ENCODE measurements at places on chromosomes 1 and 21. TPM values are rescaled to one million over a fixed set of nuclear protein-coding genes. Genes with fewer than 3 reads are reported as not detected.

DNA sequence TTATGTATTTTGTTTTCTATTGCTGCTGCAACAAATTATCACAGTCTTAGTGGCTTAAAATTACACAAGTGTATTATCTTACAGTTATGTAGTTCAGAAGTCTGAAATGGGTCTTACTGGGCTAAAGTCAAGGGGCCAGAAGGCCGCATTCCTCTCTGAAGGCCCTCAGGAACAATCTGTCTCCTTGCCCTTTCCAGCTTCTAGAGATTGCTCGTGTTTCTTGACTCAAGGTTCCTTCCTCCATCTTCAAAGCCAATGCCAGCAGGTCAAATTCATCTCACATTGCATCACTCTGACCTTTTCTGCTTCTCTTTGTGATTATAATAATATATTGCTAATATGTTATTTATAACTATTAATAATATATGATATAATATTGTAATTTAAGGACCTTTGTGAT is 97.1 kb downstream of the DIRAS3 start:
- H3K27me3 ChIP-seq: no peaks in the 10 kb centered on the region
- no peak overlapping the region for H3K4me3 ChIP-seq
- H3K36me3 ChIP-seq: no peaks in the 10 kb centered on the region
- no peak for DNase-seq
- no peaks in the 10 kb centered on the region for H3K4me1 ChIP-seq

GRCh38 chr1:169100208-169100607 is 6.3 kb upstream of the ATP1B1 start:
- no peak for DNase-seq
- no peak overlapping the region for H3K4me3 ChIP-seq
- no peaks in the 10 kb centered on the region for H3K36me3 ChIP-seq
- H3K4me1 ChIP-seq: peaks cover 13% of the 10 kb centered on the region

DNA sequence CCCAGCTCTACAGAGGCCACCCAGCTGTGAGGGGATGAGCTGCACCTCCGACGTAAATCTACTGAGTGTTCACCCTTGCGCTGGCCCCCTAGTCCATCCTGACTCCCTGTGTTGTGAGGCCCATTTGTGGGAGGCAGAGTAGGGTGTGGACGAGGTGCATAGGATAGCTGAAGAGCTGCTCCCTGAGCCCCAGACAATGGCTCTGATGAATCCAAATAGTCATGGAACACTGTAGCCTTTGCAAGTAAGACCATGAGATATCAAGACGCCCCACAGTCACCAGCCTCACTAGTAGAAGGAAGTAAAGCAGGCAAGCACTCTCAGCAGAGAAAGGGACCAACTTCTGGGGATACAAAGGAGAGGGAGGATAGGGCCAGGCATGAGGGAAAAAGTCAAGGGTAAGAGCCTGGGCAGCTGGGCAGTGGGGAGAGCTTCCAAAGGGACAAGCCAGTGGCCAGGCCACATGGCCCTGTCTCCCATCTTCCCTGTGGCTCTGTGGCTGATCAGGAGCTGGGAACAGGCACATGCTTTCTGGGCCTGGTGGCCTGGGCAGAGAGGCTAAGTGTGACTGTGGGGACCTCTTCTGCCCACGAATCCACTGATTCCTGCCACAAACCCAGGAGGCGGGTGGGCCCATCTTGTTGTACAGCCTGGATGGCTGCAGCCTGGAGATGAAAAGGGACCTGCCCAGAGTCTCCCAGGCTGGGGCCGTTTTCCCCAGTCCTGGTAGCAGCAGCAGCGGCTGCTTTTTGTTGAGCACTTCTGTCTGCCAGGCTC is 55.5 kb upstream of the EPS8L3 start:
- no peaks in the 10 kb centered on the region for H3K27me3 ChIP-seq
- no peak overlapping the region for H3K27ac ChIP-seq
- H3K4me3 ChIP-seq: no peak overlapping the region
- peaks cover 4% of the 10 kb centered on the region for H3K36me3 ChIP-seq

Gene CLCNKA
- not detected for total RNA-seq

GRCh38 chr1:1763657-1764621 is 14.3 kb downstream of the NADK start:
- H3K4me1 ChIP-seq: peaks cover 7% of the 10 kb centered on the region
- H3K27me3 ChIP-seq: no peaks in the 10 kb centered on the region
- no peak overlapping the region for H3K27ac ChIP-seq
- no peak overlapping the region for H3K4me3 ChIP-seq

Gene FAM163A
- total RNA-seq: not detected

DNA sequence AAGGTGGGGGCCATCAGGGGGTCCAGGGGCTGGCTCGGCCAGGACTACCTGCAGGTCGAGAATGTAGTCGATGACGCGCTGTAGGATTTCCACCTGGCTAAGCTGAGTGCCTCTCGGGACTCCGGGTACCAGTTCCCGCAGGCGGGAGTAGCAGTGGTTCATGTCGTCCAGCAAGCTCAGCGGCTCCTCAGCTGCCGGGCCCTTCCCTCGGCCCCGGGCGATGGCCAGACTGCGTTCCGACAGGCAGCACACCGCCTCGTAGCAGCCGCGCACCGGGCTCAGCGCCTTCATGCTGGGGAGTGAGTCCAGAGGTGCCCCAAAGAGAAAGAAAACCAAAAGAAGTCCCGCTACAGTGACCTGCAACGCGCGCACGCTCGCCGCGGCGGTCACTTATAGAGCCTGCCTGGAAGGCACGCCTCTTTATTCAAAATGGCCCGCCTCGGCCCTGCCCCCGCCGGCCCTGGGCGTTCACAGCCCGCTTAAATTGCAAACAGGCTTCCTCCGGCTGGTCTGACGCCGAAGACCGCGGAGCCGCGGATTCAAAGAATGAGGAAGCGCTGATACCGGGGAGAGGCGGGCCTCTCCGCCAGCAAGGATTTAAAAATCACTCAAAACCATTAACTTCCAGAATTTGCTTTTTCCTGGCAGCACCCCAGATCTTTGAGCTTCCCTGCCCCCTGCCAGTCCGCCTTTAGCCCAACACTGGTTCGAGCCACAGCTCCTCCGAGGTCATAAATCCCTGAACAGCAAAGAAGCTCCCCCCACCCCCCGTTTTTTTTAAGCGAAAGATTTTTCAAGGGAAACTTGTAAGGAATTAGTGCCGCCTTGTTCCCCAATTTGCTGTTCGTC is at the start of gene ID3:
TSS of gene ID3 (minus strand) at position 366 of the 849 bp plus-strand sequence. CDS start at position 291, 75 bp downstream.
- DNase-seq: peak; percentile 83
- peaks cover 82% of the 10 kb centered on the region for H3K4me1 ChIP-seq
- peaks cover 59% of the 10 kb centered on the region for H3K27me3 ChIP-seq
- H3K36me3 ChIP-seq: no peaks in the 10 kb centered on the region
- peak within 1 kb of the TSS; percentile 92 for H3K4me3 ChIP-seq
- H3K27ac ChIP-seq: peak within 1 kb of the TSS; percentile 90

DNA sequence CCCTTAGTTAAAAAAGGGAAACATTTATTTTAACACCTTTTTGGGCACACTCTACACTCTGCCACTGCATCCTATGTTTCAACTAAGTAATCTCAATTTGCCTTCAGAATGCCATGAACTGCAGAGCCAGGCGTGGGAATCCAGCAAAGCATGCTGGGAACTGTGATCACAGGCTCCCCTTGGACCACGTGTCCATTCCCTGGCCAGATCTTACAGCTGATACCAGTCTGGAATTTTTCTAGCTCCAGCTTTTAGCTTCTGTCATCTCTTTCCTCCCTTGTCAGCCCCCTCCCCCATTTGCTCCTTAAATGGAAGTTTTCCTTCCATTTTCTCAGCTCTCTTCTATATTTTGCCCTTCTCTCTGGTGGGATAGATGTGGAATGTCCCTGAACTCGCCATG is 29.4 kb downstream of the RCSD1 start:
- no peak for DNase-seq
- H3K4me3 ChIP-seq: no peak overlapping the region
- H3K27ac ChIP-seq: no peak overlapping the region
- H3K27me3 ChIP-seq: no peaks in the 10 kb centered on the region

DNA sequence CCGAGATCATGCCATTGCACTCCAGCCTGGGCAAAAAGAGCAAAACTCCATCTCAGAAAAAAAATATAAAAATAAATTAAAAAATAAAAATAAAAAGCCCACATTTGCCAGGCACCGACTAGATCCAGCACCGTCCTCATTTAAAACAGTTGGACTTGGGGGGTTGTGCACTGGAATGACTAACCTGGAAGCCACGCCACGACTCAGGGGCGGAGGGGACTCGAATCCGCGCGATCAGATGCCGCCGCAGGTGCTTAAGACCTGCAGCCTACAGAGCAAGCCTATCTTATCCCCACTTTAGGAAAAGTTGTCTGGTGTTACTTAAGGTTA is 38.5 kb downstream of the ZBTB8OS start:
- H3K27me3 ChIP-seq: no peaks in the 10 kb centered on the region
- peak overlapping the region; percentile 84 for H3K4me3 ChIP-seq
- no peak overlapping the region for H3K27ac ChIP-seq
- no peak for DNase-seq

Gene PTBP2
- total RNA-seq: 75.5 TPM

DNA sequence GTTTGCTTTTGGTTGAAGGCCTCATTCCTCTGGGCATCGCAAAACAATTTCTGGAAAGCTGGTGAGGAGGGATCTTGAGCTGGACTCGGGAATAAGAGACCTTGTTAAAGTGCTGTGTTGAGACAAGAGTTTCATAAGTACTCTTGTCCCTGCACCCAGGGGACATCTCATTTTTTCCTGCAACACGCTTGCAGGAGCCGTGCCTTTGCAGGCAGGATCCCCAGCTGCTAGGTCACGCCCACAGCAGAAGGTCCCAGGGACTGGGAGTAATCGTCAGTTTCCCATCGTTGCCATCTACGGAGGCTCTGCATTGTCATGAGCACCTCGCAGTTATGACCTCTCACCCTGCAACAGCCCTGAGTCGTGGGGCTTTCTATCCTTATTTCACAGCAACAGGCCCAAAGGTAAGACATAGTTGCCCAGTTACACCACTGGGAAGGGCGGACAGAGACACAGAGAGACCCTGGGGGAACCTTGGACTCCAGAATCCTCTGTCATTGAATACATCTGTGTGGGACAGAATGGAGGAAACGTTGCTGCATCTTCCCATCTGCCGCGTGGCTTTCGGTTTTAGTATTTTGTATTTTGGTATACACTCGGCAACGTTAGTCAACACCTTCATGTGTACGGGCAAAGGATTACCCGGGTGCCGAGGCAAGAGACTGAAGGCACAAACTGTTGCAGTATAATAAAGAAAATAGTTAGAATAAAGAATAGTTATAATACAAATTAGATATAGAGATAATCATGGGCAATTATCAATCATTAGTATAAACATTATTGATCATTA is 60.4 kb upstream of the DMRTB1 start:
- no peaks in the 10 kb centered on the region for H3K27me3 ChIP-seq
- no peak overlapping the region for H3K27ac ChIP-seq
- no peak overlapping the region for H3K4me3 ChIP-seq

DNA sequence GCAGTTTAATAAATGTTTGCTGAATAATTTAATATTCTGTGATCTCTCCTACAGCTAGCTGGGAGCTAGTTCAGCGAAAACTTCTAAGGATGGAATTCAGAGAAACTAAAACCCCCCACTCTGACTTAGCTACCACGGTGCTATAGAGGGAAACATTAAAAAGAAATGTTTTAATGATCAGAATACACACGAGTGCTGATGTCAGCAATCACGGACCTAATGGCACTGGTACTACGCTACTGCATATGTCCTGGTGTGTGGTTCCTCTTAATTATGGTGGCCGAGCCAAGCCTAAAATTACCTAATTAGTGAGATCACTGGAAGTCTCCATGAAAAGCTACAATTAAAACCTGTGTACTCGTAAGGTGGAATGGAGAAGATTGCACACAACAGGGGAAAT is 23.9 kb upstream of the LSM10 start:
- H3K27me3 ChIP-seq: no peaks in the 10 kb centered on the region
- peaks cover 11% of the 10 kb centered on the region for H3K4me1 ChIP-seq
- no peak overlapping the region for H3K27ac ChIP-seq
- peaks cover 7% of the 10 kb centered on the region for H3K36me3 ChIP-seq

Gene TMEM200B
- 3.8 TPM for total RNA-seq

Gene CACHD1
- total RNA-seq: 40.8 TPM

DNA sequence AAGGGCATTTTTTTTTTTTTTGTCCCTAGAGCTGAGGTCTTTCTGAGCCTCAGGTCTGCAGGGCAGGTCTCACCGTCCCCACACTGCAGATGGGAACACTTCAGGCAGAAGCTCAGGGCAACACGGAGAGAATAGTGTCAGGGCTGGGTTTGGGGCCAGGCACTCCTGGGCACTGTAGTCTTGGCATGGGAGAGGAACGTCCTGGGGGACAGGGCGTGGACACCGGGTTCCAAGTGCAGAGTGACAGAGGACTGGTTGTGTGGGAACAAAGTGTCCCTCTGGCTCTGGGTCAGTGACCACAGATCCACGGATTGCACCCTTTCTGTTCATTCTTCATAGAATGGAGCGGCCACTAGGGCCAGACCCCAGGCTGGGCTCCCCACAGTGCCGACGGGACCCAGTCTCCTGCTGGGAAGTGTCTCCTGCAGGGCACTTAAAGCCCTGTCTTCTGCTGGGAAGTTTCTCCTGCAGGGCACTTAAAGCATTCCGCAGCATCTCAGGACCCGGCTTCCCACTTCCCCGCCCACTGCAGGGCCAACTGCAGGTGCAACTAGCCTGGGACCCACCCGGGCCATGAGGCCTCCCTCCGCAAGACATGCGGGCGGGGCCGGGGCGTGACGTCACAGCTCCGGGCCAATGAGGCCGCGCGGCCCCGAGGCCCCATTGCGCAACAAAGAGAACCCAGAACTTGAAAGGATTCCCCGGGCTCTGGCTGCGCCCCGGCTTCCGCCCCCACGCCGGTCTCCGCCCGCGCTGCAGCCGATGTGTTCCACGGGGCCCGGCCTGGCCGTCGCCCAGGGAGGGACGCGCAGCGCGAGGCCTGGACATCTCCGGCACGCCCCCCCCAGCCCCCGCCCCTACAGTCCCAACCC is 1.2 kb downstream of the GPR153 start:
- no peak overlapping the region for H3K27ac ChIP-seq
- DNase-seq: peak; percentile 58
- H3K4me3 ChIP-seq: peak overlapping the region; percentile 82
- no peaks in the 10 kb centered on the region for H3K27me3 ChIP-seq
- no peaks in the 10 kb centered on the region for H3K36me3 ChIP-seq

GRCh38 chr1:52955129-52955970 is 28.3 kb downstream of the SCP2 start:
- H3K4me1 ChIP-seq: peaks cover 10% of the 10 kb centered on the region
- no peak for DNase-seq
- H3K36me3 ChIP-seq: no peaks in the 10 kb centered on the region
- H3K27ac ChIP-seq: no peak overlapping the region
- H3K4me3 ChIP-seq: no peak overlapping the region
- no peaks in the 10 kb centered on the region for H3K27me3 ChIP-seq

DNA sequence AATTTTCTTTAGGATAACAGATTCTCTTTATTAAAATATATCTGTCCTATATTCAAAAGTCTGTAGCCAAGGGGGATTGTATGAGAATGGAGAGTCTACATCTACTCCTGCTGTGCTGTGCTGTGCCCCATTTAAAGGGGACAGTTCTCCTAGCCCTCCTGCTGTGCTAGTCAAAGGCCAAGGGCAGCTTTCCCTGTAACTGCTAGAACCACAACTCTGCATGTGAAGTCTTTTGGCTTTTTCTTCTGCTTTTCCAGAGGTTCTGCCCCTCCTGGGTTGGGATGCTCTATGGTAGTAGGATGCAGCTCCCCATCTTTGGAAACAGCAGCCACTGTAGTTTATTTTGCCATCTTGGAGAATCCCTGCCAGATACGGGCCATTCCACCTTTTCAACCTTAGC is 197.5 kb upstream of the JUN start:
- no peaks in the 10 kb centered on the region for H3K27me3 ChIP-seq
- H3K27ac ChIP-seq: no peak overlapping the region

All from neural crest cell (in vitro differentiated cells).